ENCODE measurements at places on chromosomes 11 and 22.

GRCh38 chr11:16862726-16863125 lies 124.3 kb downstream of the C11orf58 start:
- DNase-seq = no peak

DNA sequence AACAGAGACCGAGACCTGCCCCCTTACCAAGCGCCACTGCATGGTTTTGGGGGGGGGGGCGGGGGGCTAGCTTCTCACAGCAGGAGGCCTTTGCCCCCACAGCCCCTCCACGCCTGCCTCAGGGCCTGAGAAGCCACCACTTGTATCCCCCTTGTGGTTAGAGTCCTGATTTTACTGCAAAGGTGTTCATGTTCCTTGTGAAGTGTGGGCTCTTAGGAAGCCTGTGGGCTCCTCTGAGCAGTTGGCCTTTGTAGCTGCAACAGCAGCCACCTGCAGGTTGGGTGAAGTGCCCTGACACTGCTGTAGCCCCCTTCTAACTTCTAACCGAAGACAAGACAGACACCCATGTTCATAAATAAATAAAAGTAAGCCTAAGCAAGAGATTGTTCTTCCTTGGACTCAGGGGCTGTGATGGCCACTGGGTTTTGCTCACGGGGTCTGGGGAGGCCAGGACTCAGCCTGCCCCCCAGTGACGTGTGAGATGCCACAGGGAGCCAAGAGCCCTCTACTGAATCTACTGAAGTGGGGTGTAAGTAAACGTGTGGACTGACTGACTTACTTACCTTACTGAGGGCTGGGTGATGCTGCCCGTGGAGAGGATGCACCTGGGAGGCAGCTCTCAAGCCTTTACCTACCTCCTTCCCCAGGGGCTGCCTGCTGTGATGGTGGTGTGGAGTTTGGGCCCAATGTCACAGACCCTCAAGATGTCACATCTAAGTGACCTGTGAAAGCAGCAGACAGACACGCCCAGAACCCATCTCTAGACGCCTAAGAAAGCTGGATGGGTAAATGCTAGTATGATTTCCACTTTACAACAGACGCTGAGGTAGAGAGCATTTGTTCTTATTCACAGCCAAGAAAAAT lies 25.8 kb downstream of the USP35 start:
- no peak for DNase-seq

GRCh38 chr11:7522546-7522945 lies 8.7 kb downstream of the PPFIBP2 start:
- no peak for DNase-seq

- DNase-seq = no peak
Observed at GRCh38 chr22:40758390-40758789, 60.8 kb downstream of the SLC25A17 start.

DNA sequence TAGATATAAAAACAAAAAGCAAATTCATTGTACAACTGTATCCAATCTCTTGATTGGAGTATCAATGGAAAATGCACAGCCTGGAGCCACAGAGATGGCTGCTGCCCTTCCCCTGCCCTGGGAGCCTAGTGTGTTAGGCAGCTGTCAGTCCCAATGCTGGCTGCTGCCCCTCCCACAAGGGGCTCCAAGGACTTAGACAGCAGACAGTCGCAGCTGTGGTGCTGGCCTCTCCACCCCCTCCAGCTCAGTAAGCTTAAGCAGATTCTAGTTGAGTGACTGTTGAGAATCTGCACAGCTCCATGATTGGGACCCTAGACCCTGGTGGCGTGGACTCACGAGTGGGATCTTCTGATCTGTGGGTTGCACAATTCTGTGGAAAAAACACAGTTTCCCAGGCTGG lies 1511.2 kb downstream of the FAM181B start:
- no peak for DNase-seq

- no peak for DNase-seq
Observed at GRCh38 chr22:20392983-20393704, 807 bp upstream of the ZNF74 start.
